Fibroblast of upper back skin (primary cell): ENCODE measurements at places on chromosomes 13 and 19.

GRCh38 chr19:13053238-13053637, 49.4 kb downstream of the LYL1 start:
- DNase-seq: peak; percentile 75

DNA sequence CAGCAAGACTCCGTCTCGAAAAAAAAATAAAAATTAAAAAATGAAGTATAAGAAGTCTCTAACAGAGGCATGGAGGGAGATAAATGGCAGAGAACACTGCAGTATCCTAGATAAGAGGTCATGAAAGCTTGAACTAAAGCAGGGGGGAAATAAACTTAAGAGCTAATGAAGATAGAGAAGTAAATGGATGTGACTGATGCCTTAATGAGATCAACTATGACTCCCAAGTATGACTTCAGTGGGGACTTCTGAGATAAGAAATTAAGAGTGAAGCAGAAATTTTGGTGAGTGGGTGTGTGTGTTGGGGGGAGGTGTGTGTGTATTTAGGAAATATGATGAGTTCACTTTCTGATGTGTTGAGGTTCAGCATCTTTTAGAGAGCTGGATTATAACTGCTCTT, 55.1 kb downstream of the DIAPH3 start:
- DNase-seq: no peak

DNA sequence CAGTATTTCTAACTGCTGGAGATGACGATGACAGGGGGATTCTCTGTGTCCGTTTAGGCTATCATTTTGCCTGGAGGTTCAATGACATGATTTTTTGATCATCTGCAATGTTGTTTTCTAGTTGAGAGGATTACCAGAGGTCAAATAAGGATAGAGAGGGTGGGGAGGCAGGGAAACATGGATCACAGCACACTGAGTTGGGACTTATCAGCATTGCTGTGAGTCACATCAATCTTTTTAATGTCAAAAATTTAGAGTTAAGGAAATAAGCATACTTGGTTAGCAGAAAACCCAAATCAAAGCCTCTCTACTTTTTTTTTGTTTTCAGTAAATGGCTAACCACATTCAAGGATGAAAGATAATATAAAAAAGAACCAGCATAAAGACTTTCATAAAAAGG, 43.0 kb upstream of the CSNK1A1L start:
- peak; percentile 79 for DNase-seq

- DNase-seq: peak; percentile 25
Observed at GRCh38 chr19:41795031-41795461, 1.3 kb upstream of the CEACAM3 start.

GRCh38 chr19:29753934-29754305, 38.9 kb upstream of the C19orf12 start:
- DNase-seq: no peak

- no peak for DNase-seq
Observed at GRCh38 chr13:48232420-48233045, 473 bp upstream of the ITM2B start.

DNA sequence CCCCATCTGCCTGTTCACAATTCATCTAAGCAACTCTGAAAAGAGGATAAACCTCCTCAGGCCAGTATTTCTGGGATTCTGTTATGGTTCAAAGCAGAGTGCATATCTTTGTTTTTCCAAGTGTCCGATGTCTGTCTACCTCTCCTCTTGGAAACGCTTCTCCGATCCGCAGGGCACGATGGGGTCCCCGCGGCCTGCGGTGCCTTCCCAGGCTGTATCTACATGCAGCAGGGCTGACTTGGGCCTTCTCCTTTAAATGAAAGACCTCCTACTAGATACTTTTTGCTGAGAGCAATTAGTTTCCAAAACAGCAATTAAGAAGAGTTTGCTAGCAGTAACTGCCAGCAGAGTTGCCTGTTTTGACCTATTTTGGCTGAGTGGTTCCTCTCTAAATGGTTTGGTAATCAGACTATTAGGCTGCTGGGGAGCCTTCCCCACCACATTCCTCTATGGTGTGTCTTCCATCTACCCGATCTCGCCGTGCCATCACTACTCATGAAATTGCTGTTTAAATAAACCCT, 23.5 kb downstream of the COL4A2 start:
- peak; percentile 73 for DNase-seq

- DNase-seq: no peak
Observed at GRCh38 chr13:67437244-67437643, 207.1 kb upstream of the PCDH9 start.

- no peak for DNase-seq
Observed at GRCh38 chr13:54841682-54842081, 1813.1 kb downstream of the OLFM4 start.

GRCh38 chr13:76884186-76884906, 1.9 kb downstream of the KCTD12 start:
- no peak for DNase-seq

DNA sequence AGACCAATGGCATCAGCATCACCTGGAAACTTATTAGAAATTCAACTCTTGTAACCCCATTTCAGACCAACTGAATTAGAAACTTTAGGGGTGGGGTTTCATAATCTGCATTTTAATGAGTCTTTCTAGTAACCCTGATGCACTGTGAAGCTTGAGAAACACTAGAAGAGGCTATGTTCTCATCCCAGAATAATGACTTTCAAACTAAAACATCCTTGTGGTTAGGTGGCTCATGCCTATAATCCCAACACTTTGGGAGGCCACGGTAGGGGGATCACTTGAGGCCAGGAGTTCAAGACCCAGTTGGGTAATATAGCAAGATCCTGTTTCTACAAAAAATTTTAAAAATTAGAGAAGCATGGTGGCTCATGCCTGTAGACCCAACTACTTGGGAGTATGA, 402.4 kb downstream of the DLEU7 start:
- DNase-seq: peak; percentile 55
